ENCODE measurements at places on chromosomes 3 and 15. TPM values are rescaled to one million over a fixed set of nuclear protein-coding genes. Genes with fewer than 3 reads are reported as not detected.
A peak's percentile ranks its signal among the peaks of the same experiment; 100 is the strongest.

DNA sequence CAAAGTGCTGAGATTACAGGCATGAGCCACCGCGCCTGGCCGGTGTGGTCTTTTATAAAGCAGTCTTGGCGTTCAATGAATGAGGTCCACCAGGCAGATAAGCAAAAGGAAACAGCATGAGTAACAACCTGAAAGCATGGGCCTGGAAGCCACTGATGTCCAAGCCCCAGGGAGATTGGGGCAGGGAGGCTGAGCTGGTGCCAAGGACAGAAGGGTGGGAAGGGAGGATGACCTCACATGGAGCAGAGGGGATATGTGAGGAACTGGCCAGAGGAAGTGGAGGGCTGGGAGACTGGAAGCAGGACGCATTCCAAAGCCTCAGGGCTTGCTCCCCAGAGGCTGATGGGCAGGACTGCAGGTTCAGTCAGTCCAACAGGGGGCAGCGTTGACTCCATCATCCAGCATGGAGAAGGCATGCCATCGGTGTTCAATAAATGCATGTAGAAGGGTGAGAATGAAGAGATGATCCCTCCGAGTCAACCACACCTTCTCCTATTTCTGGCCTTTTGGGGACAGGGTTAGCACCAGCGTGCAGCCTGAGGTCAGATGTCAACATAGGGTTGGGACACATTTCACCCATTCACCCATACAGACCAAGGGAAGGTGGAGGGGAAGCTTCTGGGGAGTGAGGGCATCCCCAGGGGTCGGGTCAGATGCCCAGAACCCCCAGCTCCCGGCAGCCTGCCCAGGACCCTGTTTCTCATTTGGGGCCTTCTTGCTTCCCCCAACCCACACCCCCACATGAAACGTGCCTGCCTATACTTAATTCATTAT lies 14.8 kb downstream of the MYL3 start:
- no peaks in the 10 kb centered on the region for H3K4me1 ChIP-seq
- H3K36me3 ChIP-seq = no peaks in the 10 kb centered on the region
- H3K27me3 ChIP-seq = no peaks in the 10 kb centered on the region
- no peak overlapping the region for H3K4me3 ChIP-seq

GRCh38 chr3:147816752-147817151 lies 407.6 kb downstream of the ZIC1 start:
- no peaks in the 10 kb centered on the region for H3K4me1 ChIP-seq
- no peak for DNase-seq
- H3K27me3 ChIP-seq = no peaks in the 10 kb centered on the region
- H3K27ac ChIP-seq = no peak overlapping the region
- H3K4me3 ChIP-seq = no peak overlapping the region

- H3K4me3 ChIP-seq = no peak overlapping the region
- H3K27ac ChIP-seq = no peak overlapping the region
- DNase-seq = no peak
- no peaks in the 10 kb centered on the region for H3K27me3 ChIP-seq
These were observed 19.3 kb downstream of the CCDC12 start for GRCh38 chr3:46957092-46957820.

ZNF80 gene
- total RNA-seq = not detected

SLC9A9 gene
- total RNA-seq = 3.7 TPM

DNA sequence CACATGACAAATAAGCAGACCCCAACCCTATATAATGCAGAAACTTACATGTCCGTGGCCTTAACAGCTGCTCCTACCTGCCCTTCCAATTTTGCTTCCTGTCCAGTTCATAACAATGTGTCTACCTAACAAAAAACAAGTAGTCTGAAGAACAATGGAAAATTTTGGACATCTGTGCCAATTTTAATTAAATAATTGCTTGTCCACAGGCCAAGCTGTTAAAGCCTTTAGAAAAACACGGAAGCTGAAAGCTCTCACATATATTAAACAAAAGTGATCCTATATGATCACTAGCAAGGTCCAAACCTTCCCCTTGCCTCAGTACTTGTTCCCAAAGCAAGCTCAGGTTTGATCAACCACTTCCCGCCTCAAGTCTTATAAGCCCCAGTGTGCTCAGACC lies 37.1 kb downstream of the MAGI1 start:
- H3K27ac ChIP-seq = no peak overlapping the region
- no peak overlapping the region for H3K4me3 ChIP-seq
- no peaks in the 10 kb centered on the region for H3K27me3 ChIP-seq
- no peaks in the 10 kb centered on the region for H3K36me3 ChIP-seq

MESD gene
- total RNA-seq = 33.6 TPM

DNA sequence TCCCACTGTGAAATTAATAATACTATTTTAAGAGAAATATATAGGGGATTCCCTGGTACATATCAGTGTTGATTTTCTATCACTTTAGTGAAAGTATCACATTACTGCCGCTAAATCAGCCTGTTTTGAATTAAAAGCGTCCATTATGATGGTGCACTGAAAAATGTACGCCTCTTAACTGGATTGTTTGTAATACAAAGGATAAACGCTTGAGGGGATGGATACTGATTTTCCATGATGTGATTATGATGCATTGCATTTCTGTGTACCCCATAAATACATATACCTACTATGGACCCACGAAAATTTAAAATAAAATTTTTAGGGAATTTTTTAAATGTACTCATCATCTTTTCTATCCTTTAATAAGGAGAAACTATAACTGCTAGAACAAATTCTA lies 478.6 kb downstream of the MAGI1 start:
- H3K36me3 ChIP-seq = no peaks in the 10 kb centered on the region
- no peak overlapping the region for H3K27ac ChIP-seq
- H3K27me3 ChIP-seq = no peaks in the 10 kb centered on the region
- H3K4me3 ChIP-seq = no peak overlapping the region
- DNase-seq = no peak
- no peaks in the 10 kb centered on the region for H3K4me1 ChIP-seq

GRCh38 chr3:30578479-30578878 lies 27.9 kb upstream of the TGFBR2 start:
- no peak overlapping the region for H3K27ac ChIP-seq
- no peaks in the 10 kb centered on the region for H3K36me3 ChIP-seq
- H3K4me1 ChIP-seq = peaks cover 4% of the 10 kb centered on the region
- H3K27me3 ChIP-seq = no peaks in the 10 kb centered on the region
- H3K4me3 ChIP-seq = no peak overlapping the region
- DNase-seq = no peak

SH3GL3 gene
- 3.8 TPM for total RNA-seq

GRCh38 chr3:156888176-156888575 lies 62.0 kb downstream of the LEKR1 start:
- no peaks in the 10 kb centered on the region for H3K27me3 ChIP-seq
- no peak overlapping the region for H3K4me3 ChIP-seq
- H3K27ac ChIP-seq = no peak overlapping the region
- H3K36me3 ChIP-seq = no peaks in the 10 kb centered on the region

DNA sequence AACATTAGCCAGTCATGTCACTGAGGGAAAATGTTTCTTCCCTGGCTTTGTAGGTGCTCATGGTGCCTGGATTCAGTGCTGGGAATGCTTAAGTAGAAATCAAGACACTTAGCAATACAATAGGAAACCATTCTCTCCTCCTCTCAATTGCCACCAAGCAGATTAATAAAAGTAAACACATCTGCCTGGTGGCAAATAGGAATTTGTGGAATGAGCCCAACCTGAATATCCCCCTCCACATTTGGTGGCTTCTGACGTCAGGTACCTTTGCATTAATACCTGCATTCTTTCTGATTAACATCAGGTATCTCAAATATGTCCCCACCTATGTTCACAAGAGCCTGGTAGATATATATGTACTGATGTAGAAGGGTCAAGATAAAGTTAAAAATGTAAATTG lies 42.7 kb downstream of the PPP2R3A start:
- H3K36me3 ChIP-seq = no peaks in the 10 kb centered on the region
- no peaks in the 10 kb centered on the region for H3K4me1 ChIP-seq

DNA sequence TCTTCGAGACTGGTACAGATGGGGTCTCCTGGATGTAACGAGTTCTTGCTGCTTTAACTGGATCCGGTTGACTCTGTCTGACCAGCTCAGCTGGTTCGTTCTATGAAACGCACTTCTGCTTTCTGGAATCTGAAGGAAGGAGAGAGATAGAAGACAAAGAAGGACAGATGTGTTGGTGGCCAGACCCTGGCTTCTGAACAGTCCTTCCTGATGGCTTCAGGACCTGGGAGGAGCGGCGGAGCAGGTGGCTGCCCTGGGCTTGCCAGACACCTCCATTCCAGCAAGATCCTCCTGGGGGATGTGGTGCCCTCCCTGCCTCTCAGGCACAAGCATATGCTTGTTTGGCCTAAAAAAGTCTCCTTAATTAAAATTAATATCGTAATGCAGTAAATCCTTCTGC lies 99.9 kb downstream of the APBA2 start:
- no peaks in the 10 kb centered on the region for H3K36me3 ChIP-seq
- peak overlapping the region; percentile 79 for H3K27ac ChIP-seq
- H3K4me3 ChIP-seq = no peak overlapping the region
- H3K4me1 ChIP-seq = no peaks in the 10 kb centered on the region

- no peaks in the 10 kb centered on the region for H3K27me3 ChIP-seq
- H3K36me3 ChIP-seq = no peaks in the 10 kb centered on the region
- no peak overlapping the region for H3K4me3 ChIP-seq
- DNase-seq = no peak
These were observed 26.8 kb upstream of the CHRM5 start for GRCh38 chr15:33941279-33942063.

DNA sequence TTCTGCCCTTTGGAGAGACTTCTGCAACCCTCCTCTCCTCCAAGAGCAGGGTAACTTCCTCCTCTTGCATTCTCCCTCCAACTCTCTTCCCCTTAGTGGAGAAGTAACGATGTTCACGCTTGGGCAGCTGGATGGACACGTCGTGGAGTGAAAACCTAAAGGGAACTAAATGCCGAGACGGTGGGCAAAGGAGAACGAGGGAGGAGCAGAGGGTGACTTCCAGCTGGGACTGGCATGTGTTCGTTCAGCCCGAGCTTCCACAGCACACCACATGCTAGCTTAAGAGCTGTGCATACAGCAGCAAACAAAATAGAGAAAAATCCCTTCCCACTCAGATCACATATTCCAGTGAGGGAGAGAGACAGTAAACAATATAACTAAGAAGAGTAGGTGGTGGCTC lies 179.8 kb downstream of the SLCO3A1 start:
- H3K36me3 ChIP-seq = no peaks in the 10 kb centered on the region
- H3K4me1 ChIP-seq = no peaks in the 10 kb centered on the region
- no peaks in the 10 kb centered on the region for H3K27me3 ChIP-seq
- H3K4me3 ChIP-seq = no peak overlapping the region
- no peak overlapping the region for H3K27ac ChIP-seq
- DNase-seq = no peak

GRCh38 chr3:39933986-39934693 lies 124.7 kb downstream of the MYRIP start:
- no peaks in the 10 kb centered on the region for H3K4me1 ChIP-seq
- DNase-seq = no peak
- no peak overlapping the region for H3K27ac ChIP-seq
- H3K36me3 ChIP-seq = no peaks in the 10 kb centered on the region

DNA sequence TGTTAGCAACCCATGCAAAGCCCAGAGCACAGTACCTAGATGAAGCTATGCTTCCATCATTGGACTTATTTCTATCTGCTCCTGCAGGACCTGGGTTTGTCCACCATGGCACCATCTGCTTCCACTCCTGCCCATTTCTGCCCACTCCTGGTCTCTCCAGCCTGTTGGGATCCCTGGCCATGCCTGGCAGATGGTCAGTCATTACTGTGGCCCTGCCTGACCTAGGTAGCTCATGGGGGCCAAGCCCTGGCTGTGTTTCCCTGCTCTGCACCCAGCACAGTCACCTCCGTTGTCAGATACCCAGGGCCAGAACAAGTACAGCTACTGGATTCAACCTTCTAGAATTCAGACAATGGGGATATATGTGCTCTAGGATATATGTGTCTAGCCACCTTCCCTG lies 185.8 kb upstream of the TLE3 start:
- DNase-seq = no peak
- no peak overlapping the region for H3K27ac ChIP-seq
- H3K4me3 ChIP-seq = no peak overlapping the region
- H3K27me3 ChIP-seq = no peaks in the 10 kb centered on the region
- no peaks in the 10 kb centered on the region for H3K4me1 ChIP-seq

GRCh38 chr3:50478671-50479260 lies 24.7 kb downstream of the CACNA2D2 start:
- H3K27me3 ChIP-seq = no peaks in the 10 kb centered on the region
- no peak for DNase-seq

- no peaks in the 10 kb centered on the region for H3K36me3 ChIP-seq
- H3K27ac ChIP-seq = no peak overlapping the region
- H3K27me3 ChIP-seq = no peaks in the 10 kb centered on the region
- DNase-seq = no peak
These were observed 146.9 kb upstream of the LRTM1 start for GRCh38 chr3:55074796-55075195.

DNA sequence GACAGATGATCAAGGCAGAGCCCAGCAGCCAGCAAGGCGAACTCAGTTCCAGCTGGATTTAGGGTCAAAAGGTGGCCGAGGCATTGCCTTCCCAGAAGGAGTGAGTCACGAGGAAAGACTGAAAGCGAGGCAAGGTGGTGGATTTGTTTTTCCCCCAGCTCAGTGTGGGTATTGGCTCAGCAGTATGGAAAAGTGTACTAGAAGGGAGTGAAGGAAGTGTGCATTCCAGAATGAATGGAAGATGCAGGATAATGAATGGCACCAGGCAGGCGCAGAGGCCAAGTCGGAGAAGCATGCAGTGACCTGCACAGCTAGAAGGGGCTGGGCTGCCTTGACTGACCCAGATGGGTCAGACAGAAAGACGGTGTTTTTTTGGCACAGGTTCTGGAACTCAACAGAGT lies 46.3 kb downstream of the FOXP1 start:
- H3K36me3 ChIP-seq = no peaks in the 10 kb centered on the region
- H3K27ac ChIP-seq = no peak overlapping the region
- no peak for DNase-seq
- no peaks in the 10 kb centered on the region for H3K27me3 ChIP-seq
- H3K4me1 ChIP-seq = no peaks in the 10 kb centered on the region
- no peak overlapping the region for H3K4me3 ChIP-seq

DNA sequence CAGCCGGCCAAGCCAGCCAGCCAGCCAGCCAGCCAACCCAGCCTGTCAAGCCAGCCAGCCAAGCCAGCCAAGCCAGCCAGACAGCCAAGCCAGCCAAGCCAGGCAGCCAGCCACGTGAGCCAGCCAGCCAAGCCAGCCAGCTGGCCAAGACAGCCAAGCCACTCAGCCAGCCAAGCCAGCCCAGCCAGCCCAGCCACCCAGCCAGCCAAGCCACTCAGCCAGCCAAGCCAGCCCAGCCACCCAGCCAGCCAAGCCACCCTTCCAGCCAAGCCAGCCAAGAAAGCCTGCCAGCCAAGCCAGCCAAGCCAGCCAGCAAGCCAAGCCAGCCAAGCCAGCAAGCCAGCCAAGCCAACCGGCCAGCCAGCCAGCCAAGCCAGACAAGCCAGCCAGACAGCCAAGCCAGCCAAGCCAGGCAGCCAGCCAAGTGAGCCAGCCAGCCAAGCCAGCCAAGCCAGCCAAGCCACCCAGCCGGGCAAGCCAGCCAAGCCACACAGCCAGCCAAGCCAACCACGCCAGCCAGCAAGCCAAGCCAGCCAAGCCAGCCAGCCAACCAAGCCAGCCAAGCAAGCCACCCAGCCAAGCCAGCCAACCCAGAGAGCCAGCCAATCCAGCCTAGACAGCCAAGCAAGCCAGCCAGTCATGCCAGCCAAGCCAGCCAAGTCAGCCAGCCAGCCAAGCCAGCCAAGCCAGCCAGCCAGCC lies 199.5 kb downstream of the GOLGA6L6 start:
- H3K27ac ChIP-seq = no peak overlapping the region
- no peaks in the 10 kb centered on the region for H3K36me3 ChIP-seq
- no peak overlapping the region for H3K4me3 ChIP-seq
- peak; percentile 85 for DNase-seq

All from endodermal cell (in vitro differentiated cells).